8988T (cell line): ENCODE measurements at places on chromosomes 7 and 10.

GRCh38 chr7:46003896-46004875, 83.1 kb upstream of the IGFBP3 start:
- DNase-seq, result no peak

DNA sequence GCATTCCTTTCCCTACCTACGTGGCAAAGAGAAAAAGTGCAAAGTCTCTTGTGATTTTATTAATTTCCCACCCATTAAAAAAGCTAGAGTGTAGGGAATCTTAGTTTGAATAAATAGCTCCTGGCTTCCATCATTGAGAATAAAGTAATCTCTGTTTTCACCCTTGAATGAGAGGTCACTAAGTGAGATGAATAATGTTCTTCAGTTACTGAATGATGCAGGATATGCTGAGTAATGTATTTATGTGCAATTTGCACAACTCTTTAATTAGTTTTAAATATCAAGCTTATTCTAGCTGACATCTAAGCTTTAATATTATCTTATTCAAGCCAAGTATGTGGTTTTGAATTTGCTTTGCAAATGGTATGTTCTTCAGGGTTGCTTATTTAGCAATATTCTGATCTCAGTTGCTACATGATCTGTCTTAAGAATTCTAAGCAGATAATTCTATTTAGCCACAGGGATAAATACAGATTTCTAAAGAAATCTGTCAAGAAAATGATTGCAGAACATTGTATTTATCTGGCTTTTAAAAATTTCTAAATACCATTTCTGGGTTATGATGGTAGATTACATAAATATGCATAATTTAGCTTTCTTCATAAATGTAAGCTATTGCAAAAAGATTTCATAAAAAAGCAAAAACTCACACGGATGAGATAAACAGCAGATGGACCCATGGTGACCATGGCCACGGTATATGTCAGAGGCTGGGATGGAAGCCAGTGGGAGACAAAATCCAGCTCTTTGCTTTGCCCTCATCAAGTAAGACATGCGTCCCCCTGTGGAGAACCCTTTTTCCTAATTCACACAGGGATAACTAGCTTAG, 141.0 kb downstream of the MACC1 start:
- no peak for DNase-seq

GRCh38 chr10:652233-652632, 37.2 kb downstream of the DIP2C start:
- no peak for DNase-seq

DNA sequence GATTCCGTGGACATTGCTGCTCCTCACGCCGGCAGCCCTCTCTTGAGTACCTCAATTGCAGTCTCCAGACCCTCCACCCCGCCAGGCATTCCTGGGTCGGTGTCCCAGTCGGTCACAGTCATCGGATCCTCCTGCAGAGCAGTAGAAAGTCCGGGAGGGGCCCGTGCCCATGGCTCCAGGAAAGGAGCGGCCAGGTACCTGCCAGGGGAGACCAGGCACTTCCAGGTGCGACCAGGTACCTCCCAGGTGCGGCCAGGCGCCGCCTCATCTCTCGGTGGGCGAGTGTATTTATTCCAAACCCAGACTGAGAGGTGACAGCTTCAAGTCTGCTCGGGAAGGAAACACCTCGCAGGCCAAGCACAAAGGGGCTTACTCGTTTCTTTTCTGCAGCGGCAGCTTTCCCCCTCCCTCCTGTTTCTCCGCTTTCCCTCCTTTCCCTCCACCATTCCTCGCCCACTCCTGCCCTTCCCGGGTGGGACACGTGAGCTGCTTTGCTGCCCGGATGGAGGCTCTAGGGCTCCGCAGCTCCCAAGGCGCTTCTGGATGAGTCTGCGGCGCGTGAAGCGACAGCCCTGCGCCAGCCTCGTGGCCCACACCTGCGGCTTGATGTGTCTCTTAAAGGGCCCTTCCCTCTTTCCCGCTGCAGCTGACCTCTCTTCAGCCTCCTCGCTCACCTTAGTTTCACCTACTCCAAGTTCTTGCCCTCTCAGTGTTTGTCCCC, 39.4 kb upstream of the AGK start:
- no peak for DNase-seq

DNA sequence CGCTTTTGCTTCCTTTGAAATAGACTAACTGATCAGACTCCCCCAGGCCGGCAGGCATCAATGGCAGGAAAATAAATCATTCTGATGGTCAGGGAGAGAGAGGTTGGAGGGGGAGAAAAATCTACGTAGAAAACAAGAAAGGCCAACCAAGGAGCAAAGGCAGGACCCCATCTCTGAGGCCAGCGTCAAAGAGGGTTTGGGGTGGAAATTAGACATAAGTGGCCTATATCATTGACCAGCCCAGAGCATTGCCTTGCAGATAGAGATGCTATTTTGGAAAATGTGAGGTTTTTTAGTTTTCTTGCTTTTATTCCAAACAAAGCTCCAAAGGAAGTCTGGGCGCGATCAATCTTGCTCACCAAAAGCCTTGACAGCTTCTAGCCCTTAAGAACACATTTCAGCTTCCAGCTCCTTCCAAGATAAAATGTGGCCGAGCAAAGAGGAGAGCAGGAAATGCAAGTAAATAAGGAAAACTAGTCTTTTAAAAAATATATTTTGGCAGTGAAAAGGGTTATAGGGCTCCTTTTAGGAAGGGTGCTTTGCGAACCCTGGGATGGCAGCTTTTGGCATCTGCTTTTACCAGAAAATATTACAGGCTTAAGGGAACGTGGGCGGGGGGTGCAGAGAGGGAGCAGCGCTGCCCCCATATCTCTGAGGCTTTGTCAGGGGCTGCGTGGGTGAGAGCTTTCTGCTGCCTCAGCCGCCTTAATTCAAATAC, 2.0 kb upstream of the HOXA2 start:
- DNase-seq, result no peak

DNA sequence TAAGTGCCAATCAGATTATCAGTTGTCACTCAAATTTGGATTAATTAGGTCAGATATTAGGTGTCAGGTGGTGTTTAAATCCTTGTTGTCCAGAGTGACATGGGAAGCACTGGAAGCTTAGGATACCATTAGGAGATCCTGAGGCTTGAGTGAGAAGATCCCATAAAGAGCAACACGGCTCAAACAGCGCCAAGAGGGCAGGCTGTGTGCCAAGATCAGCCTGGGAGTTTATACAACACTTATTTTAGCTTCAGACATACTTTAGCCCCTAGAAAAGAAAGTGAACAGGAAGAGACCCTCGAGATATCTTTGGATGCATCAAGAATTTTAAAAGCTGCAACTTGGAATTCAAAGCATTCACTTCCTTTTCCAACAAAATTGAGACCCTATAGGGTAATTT, 14.2 kb upstream of the ACTA2 start:
- no peak for DNase-seq

- DNase-seq, result no peak
Measured at GRCh38 chr10:87764072-87764934, 53.7 kb downstream of the ATAD1 start.

DNA sequence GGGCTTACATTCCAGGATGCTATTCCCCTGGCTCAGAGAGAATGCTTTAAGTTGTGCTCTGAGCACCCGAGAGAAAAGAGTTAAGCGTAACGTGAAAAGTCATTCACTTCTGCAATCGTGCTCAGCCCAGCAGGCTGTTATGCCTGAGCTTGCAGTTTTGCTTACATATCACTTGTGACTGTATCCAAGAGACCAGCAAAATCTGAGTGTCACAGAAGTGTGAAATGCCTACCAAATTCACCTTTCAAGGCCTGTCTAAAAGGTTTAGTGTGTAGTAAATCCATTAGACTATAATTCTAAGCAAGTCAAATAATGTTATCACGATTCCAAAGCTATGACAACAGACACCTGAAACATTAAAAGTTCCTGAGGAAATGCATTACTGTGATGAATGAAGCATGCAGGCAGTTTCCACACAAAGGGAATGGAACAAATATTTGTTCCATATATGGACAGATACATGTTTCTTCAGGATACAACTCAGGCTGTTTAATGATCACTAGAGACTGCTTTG, 20.1 kb downstream of the ITGB1 start:
- no peak for DNase-seq
